ENCODE measurements at places on chromosomes 1 and 21.

DNA sequence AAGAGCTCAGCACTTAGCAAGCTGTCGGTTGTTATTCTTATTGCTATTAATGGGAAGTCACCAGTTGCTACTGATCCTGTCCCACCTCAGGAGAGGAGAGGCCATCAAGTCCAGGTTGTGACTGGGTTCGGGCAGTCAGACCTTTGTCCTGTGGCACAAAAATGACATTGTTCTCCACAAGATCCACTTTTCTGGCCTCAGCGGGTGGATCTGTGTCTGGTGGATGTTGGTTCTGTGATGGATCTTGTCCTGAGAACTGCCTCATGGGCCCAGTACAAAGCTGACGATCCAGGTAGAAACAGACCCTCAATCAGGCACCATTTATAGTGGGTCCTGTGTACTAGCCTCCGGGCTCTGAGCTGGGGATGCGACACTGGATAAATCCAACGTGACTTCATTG, 26.9 kb downstream of the TRIM67 start:
- DNase-seq: no peak

DNA sequence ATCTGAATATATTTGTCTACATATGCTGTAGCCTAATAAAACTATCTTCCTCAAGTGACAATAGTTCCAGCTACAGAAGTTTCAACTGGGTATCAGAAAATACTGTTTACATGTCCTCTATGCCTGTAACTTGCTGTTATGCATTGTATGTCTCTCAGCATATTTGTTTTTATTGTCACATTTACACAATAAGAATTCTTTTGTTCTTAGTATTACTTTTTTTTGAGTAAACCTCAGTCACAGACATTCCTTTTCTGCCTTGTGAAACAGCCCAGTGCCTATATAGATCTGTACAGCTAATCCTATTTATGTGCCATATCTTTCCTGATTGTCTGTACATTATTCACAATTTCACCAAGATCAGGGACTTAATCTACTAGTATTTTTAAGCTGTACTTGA, 565.2 kb downstream of the NEGR1 start:
- no peak for DNase-seq

GRCh38 chr1:208207388-208208131, 36.6 kb downstream of the PLXNA2 start:
- DNase-seq: peak; percentile 94

DNA sequence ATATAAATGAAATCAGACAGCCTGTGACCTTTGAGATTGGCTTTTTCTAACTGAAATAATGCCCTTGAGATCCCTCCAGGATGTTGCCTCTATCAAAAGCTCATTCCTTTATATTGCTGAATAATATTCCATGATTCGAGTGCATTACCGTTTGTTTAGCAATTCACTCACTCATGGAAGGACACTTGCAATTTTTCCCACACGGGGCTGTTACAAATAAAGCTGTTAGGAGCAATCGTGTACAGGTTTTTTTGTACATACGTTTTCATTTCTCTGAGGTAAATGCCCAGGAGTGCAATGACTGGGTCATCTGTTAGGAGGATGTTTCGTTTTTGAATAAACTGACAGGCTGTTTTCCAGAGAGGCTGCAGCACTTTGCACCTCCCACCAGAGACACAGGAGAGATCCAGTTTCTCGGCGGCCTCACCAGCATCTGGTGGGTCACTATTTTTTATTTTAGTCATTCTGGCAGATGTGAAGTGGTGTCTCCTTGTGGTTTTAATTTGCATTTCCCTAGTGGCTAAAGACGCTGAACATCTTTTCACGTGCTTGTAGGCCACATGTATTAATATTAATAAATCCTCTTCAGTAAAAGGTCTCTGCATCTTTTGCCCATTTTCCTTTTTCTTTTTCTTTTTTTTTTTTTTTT, 11.0 kb downstream of the PRDM15 start:
- no peak for DNase-seq

- DNase-seq: no peak
These were observed 143.2 kb downstream of the HHIPL2 start for GRCh38 chr1:222404710-222405109.
